ENCODE measurements at places on chromosomes 5 and 9. TPM values are rescaled to one million over a fixed set of nuclear protein-coding genes. Genes with fewer than 3 reads are reported as not detected.

NUTM2F gene
- not detected for total RNA-seq

NR2F1 gene
- 49.5 TPM for total RNA-seq

IL3 gene
- not detected for total RNA-seq

SMIM32 gene
- total RNA-seq = 5.1 TPM
